Right lung (tissue), 10 donors: ENCODE measurements at places on chromosomes 7 and 10.
A peak's percentile ranks its signal among the peaks of the same experiment; 100 is the strongest.

DNA sequence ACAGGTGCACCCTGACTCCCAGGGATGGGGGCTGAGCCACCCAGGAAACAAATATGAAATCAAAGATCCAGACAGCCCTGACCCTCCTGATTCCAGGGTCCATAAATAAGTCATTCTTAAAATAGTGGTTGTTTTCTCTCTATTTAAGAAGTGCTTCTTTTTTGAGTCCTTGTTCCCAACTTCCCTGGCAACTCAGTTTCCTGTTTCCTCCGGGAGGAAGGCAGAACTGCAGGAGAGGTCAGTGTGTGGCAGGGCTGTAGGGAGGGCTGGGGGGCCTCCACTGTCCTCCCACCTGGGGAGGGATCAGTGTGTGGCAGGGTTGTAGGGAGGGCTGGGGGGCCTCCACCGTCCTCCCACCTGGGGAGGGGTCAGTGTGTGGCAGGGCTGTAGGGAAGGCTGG lies 88.7 kb upstream of the PDGFA start:
- DNase-seq: no peak

DNA sequence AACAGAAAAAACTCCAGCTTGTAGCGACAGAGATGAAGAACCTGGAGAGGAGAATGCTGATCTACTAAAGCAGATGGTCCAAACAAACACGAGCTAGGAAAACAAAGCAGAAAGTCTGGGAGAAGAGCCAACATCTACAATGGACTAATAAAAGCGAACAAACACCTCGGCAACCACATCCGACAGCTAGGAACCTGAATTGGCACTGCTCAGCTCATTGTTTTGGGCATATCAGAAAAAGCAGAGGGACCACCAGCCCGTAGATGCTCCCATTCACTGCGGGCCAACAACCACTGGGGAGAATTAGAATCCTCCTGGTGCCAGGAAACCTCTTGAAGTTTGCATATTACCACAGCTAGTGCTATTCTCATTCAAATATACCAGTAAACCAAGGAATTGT lies 204.7 kb downstream of the NXPH1 start:
- no peak for DNase-seq

GRCh38 chr7:90597563-90598253 lies 1.6 kb downstream of the CDK14 start:
- DNase-seq: no peak

GRCh38 chr10:84172467-84173356 lies 889 bp upstream of the GPR15LG start:
- no peak for DNase-seq

- DNase-seq: peak; percentile 32
Measured at GRCh38 chr10:75398200-75398691, 3.3 kb downstream of the ZNF503 start.
